ENCODE measurements at places on chromosomes 6 and 20. TPM values are rescaled to one million over a fixed set of nuclear protein-coding genes. Genes with fewer than 3 reads are reported as not detected.

Gene ARMH2
- total RNA-seq, result not detected

Gene DDO
- 0.44 TPM for total RNA-seq

Gene TRIM10
- total RNA-seq, result 2.2 TPM

Gene RBPJL
- total RNA-seq, result 0.20 TPM

Gene TGM3
- 0.40 TPM for total RNA-seq

Gene CUL9
- 20.8 TPM for total RNA-seq

Gene MAPK13
- 2.8 TPM for total RNA-seq

Gene VWA7
- 2.9 TPM for total RNA-seq

Gene HUS1B
- total RNA-seq, result 0.99 TPM

Gene SNPH
- total RNA-seq, result 25.6 TPM

Gene VGLL2
- total RNA-seq, result 0.11 TPM

Gene CDKN1A
- total RNA-seq, result 10.6 TPM

Data from spinal cord (tissue), 10 donors.